Renal cortex interstitium (tissue), 15 donors: ENCODE measurements at places on chromosomes 11 and 22.
A peak's percentile ranks its signal among the peaks of the same experiment; 100 is the strongest.

GRCh38 chr22:50304528-50305392, 2.7 kb downstream of the PLXNB2 start:
- no peak for DNase-seq

DNA sequence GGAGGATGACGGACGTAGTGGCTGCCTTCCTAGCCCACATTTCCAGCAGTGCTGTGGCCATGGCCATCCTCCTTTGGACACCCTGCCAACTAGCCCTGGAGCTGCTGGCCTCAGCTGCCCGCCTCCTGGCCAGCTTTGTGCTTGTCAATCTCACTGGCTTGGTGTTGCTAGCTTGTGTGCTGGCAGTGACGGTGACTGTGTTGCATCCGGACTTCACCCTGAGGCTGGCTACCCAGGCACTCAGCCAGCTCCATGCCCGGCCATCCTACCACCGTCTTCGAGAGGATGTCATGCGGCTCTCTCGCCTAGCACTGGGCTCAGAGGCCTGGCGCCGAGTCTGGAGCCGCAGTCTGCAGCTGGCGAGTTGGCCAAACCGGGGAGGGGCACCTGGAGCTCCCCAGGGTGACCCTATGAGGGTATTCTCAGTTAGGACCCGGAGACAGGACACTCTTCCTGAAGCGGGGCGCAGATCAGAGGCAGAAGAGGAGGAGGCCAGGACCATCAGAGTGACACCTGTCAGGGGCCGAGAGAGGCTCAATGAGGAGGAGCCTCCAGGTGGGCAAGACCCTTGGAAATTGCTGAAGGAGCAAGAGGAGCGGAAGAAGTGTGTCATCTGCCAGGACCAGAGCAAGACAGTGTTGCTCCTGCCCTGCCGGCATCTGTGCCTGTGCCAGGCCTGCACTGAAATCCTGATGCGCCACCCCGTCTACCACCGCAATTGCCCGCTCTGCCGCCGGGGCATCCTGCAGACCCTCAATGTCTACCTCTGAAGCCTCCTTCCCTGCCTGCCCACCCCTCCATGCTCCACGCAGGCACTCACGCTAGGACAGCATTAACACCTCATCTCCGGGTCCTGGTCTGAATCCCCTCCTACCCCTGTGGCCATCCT, 1.6 kb downstream of the RNF26 start:
- no peak for DNase-seq

GRCh38 chr11:67349036-67349435, 4.3 kb downstream of the POLD4 start:
- no peak for DNase-seq

GRCh38 chr11:35933320-35933871, 10.5 kb upstream of the LDLRAD3 start:
- DNase-seq = no peak

DNA sequence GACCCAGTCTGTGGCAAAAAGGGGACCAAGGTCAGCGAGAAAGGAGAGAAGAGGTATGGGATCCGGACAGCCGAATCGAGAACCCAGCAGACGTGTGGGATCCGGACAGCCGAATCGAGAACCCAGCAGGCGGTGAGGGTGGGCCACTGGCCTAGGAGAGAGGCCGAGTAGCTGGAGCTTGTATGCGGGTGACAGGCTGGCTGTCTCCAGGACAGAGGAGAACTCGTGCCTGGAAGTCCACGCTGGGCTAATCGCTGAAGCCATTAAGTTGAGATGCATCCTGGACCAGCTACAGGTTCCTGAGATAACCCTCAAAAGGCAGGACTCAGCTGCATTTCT, 6.0 kb downstream of the CERK start:
- no peak for DNase-seq

GRCh38 chr11:68090706-68091105, 30.5 kb downstream of the CHKA start:
- DNase-seq = no peak

GRCh38 chr11:99020352-99021225, at the start of gene CNTN5:
Gene CNTN5, plus strand, starts transcription at chr11:99020949.
- DNase-seq = peak; percentile 67

DNA sequence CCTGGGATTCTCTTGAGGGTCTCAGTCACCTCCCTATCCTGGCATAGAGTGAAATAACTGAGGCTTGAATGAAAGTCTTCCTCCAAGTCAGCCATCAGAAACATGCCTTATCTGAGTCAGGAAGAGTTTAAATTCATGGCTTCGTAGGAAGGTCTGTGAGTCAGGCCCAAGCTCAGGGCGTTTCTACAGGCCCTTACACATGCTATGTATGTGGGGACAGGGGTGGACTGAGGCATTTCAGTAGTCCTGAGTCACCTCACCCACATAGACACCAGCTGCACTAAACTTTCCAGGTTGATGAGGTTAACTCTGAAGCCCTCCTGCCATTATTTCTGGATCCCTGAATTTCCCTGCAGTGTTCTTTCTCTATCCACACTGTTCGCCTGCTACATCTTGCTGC, 134.6 kb upstream of the RCN1 start:
- no peak for DNase-seq

DNA sequence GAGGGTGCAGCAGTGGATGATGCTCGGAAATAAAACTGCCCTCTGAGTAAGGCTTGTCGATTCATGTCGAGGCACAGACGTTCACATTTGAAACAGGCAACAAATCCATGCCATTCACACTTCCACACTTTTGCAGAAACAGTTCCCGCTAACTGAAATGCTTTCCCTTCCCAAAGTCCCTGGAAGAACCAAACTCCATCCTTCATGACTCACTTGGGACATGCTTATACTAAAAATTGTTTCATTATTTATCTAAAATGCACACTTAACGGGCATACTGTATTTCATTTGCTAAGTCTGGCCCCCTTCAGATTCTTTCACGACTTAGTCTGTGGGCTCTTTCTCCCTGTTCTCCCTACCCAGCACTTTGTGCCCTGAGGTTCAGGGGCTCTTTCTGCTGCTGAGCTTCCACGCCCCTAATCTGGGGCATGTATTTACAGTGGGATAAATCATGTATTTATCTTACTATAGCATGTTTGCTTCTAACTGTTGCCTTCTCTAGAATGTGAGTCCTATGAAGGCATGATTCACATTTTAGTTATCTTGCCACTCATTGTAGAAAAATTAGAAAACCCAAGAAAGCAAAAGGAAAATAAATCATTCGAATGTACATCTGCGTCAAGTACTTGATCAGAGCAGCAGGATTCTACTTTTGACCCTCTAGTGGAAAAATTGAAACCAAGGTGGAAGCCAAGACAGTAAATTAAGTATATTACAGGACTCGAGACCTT, 12.5 kb downstream of the SCGB1A1 start:
- no peak for DNase-seq

DNA sequence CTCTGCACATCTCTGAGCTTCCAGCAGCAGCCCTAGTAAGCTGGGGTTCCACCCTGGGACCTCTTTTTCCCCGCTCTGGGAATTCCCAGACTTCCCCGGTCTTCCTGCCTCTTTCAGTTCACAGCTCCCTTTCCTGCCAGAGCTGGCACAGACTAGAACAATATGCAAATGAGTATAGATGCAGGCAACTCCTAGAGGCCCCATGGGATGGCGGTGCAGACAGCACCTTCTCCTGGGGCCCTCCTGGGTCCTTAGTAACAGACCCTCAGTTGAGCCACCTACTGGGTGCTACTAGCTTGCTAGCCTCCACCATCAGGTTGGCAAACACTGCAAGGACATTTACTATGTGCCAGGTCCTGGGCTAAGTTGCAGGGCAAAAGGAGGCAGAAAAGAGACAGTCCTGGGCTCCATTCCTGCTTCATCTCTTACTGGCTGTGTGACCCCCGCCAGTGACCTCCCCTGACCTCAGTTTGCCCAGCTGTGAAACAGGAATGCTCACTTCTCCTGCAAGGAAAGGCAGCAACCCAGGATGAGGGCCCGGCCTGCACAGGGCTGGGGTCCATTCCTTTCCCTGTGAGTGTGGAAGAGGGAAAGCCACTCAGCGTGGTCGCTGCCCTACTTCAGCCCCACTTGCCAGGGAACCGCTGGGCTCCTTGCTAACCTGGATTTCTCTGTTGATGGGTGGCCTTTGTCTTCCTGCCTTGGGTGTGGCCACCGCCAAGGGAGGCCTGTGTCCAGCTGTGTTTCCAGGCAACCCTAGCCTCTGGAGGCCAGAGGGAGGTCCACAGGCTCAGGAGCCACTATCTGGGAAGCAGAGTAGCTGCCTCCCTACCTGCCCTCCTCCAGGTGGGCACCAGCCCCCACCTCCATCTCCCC, 7.3 kb downstream of the RELT start:
- DNase-seq = no peak

DNA sequence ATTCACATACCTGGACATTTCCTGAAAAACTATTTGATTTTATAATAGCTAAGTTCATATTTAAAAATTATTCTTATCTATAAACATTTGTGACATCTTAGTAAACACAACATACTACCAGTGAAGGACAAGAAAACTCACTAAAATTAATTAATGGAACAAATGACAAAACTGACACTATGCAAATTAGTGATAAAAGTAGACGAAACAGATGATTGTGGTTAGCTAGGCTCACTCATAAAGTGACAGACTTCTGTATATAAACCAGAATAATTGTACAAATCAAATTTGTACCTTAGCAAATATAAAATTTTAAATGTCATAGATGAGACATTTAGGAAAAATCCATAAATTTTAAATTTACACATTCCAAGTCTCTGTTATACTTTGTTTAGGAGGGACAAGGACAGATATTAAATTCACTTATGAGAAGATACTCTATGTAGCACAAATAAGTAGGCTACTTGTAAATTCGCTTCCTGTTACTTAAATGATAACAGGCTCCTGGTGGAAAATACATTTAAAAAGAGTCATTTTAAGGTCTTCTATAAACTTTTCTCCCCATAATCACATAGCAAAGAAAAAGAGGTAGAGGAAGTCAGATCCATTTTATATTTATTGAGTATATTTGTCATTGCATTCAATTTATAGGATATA, 81.2 kb downstream of the KIF18A start:
- no peak for DNase-seq
